Hepatocyte (in vitro differentiated cells): ENCODE measurements at places on chromosomes 4 and X. TPM values are rescaled to one million over a fixed set of nuclear protein-coding genes. Genes with fewer than 3 reads are reported as not detected.

The POU3F4 gene
- 0.03 TPM in 1 of 2 replicates, not detected in the other for total RNA-seq

The HELT gene
- total RNA-seq: not detected in 2 replicates

The TCEANC gene
- total RNA-seq: 5.4 and 5.5 TPM in 2 replicates

The SPANXA1 gene
- total RNA-seq: not detected in 2 replicates

The HOPX gene
- 17.7 and 20.8 TPM in 2 replicates for total RNA-seq

The GAGE1 gene
- total RNA-seq: not detected in 2 replicates
